ENCODE measurements at places on chromosomes 3 and 15. TPM values are rescaled to one million over a fixed set of nuclear protein-coding genes. Genes with fewer than 3 reads are reported as not detected.
A peak's percentile ranks its signal among the peaks of the same experiment; 100 is the strongest.

Gene ZPLD1
- polyA plus RNA-seq: not detected

Gene HOMER2
- polyA plus RNA-seq: not detected

DNA sequence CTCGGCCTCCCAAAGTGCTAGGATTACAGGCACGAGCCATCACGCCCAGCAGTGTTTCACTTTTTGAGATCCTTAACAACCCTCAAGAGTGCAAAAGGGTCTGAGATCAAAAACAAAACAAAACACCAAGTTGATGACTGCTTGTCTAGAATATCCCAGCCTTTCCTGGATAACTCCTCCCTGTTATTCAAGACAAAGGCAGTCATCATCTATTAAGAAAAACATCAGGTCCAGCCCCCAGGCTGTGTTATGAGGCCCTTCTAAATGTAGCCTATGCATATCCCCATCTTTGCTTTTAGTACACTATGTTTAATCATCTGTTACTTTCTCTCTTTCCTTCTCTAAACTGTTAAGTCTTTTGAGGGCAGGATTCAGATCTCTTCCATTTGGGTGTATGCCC lies 150.1 kb upstream of the FHIT start:
- DNase-seq: no peak

- DNase-seq: no peak
Measured at GRCh38 chr15:40054855-40055575, 16.0 kb upstream of the SRP14 start.

Gene CYP1A1
- polyA plus RNA-seq: not detected

Gene SHQ1
- 12.4 TPM for polyA plus RNA-seq

DNA sequence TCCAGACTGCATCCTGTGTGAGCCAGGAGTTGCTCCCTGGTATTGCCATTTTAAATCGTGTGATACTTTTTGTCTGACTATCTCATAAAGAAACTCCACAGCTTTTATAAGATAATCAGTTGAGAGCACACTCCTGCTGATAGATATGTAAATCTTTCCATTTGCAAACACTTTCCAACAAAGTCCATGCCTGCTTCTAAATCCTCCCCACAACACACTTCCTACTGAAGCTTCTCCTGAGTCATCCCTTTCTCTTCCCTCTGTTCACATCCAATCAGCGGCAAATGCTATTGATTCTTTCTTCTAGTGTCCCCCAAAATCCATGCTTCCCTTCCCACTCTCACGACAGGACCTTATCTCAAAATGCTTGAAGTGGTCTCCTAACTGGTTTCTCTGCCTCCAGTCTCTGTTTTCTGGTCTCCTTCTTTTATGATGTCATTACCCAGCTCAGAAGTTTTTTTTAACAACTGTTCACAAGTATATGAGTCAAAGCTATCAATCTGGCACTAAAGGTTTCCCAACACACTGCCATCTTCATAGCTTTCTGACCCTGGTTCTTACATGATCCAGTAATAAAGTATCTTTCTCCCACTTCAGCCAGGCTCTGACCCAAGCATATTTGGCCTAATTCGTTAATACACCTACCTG lies 4.5 kb upstream of the WWTR1 start:
- DNase-seq: no peak

Gene IGSF11
- not detected for polyA plus RNA-seq

Gene KY
- polyA plus RNA-seq: not detected

Gene ACKR2
- polyA plus RNA-seq: 0.18 TPM

Gene SAMMSON
- not detected for polyA plus RNA-seq

DNA sequence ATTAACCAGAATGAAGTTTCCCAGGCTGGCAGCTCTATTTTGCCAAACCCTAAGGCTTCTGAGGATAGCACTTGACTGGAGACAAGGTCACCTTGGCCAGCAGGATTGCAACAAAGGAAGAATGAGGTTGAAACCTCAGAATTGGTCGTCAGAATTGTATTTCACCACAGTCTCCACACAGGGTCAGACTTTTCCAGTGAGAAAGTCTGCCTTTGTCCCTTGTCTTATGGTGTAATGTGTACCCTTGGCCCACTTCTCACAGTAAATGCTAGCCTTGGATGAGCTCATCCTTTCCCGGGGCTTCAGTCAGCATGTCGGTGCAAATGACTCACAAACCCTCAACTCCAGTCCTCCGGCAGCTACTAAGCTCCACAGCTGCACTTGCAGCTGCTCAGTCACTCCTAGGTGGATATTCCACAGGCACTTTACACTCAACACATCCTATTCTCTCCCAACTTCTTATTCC lies 19.7 kb downstream of the SSR3 start:
- DNase-seq: no peak

DNA sequence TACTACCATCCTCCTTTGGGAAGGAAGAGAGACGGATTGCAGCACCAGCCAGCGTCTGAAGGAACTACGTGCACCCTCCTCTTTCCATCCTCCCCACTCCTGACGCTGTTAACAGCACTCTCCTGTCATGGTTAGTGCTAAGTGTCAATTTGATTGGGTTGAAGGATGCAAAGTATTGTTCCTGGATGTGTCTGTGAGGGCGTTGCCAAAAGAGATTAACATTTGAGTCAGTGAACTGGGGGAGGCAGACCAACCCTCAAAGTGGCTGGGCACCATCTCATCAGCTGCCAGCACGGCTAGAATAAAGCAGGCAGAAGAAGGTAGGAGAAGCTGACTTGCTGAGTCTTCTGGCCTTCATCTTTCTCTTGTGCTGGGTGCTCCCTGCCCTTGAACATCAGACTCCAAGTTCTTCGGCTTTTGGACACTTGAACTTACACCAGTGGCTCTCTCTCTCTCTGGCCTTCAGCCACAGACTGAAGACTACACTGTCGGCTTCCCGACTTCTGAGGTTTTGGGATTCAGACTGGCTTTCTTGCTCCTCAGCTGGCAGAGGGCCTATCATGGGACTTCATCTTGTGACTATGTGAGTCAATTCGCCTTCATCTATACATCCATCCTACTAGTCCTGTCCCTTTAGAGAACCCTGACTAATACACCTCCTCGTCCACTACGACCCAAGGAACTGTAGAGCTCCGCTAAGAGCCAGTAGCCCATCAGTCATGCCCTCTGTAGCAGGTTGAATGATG lies 128.2 kb upstream of the HES1 start:
- DNase-seq: no peak

GRCh38 chr3:78116874-78117273 lies 1077.0 kb downstream of the ROBO2 start:
- no peak for DNase-seq

DNA sequence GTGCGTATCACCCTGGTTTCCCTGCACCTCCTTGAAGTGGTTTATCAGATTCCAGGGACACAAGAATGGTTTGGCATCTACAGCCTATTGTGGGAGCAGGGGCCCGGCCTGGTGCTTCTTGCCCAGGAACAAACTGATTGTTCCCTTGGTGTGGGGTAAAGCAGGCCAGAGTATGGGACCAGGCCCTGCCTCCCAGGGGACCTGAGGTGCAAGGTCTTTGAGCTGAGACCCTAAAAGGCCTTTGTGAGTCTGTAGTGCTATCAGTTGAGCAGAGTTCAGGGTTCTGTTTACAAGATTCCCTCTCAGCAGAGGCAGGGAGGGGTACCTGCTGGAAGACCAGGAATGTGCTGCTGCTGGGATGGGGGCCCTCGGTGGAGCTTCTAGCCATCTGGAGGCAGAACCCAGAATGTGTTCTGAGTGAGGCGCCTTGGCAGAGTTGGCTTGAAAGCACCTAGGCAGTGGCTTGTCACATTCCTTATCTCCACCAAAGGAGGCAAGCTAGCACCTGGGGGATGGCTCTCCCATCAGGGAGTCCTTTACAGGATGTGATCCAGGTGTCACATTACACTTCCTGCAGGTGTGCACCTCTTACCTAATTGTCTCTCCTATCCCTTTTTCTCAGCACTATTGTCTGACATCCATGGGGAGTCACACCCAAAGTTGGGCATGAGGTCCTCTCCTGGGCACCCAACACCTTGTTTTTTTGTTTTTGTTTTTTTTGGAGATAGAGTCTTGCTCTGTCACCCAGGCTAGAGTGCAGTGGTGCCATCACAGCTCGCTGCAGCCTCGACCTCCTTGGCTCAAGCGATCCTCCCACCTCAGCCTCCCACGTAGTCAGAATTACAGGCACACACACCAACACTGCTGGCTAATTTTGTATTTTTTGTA lies 13.1 kb downstream of the FLNB start:
- DNase-seq: no peak

- no peak for DNase-seq
Measured at GRCh38 chr3:183777016-183777618, 48.3 kb downstream of the MAP6D1 start.

DNA sequence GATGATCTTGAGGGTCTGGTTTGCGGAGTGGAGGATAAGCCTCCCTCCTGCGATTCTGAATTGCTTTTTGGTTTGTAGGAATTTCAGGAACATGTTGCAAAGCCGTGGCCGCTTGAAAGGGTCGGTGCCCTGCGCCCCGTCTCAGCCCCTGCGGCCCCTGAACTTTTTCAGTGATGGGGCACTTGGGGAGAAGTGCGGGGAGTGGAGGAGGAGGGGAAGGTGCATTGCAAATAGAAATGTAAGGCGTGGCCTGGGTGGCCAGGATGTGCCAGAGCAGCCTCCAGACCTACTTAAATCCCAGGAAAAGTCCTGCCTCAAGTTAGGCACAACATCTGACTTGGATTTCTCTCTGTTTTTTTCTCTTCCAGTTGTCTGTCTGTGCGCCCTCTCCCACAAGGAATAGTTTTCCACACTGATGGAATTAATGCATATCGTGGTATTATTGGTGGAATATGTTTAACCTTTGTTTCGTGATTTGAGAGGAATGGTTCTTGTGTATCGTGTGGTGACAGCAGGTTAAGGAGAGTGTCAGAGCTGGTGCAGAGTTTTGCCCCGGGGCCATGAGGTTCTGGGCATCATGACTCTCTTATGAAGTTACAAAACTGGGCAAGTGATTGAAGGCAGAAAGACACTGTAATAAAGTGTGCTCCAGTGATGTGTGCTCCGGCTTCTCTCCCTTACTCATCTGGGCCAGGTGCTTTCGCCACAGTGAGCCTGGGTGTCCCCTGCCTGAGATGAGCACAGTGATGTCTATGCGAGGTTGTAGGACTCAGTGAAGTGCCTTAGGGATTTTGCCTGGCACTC lies 153.8 kb downstream of the PGPEP1L start:
- DNase-seq: no peak

DNA sequence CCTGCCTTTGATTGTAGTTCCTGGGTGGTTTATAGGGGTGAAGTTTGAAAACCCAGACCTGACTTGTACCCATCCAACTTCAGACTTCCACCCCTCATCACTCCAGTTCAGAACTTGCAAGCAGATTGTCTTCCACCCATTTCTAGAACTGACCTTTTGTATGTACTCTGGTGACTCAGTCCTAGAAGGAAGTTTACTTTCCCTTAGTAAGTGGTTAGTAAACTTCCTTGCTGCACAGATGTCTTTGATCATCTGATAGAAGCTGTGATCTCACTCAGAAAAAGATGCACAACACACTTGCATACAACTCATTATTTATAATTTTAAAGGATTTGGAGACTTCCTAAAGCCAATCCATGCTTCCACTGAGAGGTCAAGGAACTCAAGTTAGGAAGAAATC lies 368.0 kb downstream of the MFSD1 start:
- DNase-seq: no peak

Gene POTEB2
- not detected for polyA plus RNA-seq

Gene P2RY1
- 0.11 TPM for polyA plus RNA-seq

Gene PATL2
- polyA plus RNA-seq: 49.1 TPM

- DNase-seq: no peak
Measured at GRCh38 chr3:193776626-193777358, 183.8 kb downstream of the OPA1 start.

DNA sequence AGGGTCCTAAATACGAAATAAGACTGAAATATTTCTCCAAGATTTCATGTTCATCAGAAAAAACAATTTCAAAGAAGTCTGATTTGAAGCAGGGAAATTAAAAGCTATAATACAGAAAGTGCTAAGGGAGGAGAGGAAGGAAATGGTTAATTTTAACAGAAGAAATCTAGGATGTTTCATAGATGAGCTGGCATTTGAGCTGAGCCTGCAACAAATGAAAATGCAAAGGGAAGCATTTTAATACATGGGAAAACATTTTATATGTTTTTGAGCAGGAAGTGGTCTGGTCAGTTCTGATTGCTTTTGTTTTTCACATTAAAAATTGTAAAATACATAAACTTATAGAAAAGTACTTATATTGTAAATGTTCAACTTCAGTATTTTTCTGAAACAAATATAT lies 17.2 kb upstream of the RAP2B start:
- DNase-seq: no peak

GRCh38 chr15:78372880-78373279 lies 32.7 kb downstream of the CRABP1 start:
- DNase-seq: no peak

- DNase-seq: peak; percentile 15
Measured at GRCh38 chr3:50502584-50503423, 630 bp downstream of the CACNA2D2 start.

DNA sequence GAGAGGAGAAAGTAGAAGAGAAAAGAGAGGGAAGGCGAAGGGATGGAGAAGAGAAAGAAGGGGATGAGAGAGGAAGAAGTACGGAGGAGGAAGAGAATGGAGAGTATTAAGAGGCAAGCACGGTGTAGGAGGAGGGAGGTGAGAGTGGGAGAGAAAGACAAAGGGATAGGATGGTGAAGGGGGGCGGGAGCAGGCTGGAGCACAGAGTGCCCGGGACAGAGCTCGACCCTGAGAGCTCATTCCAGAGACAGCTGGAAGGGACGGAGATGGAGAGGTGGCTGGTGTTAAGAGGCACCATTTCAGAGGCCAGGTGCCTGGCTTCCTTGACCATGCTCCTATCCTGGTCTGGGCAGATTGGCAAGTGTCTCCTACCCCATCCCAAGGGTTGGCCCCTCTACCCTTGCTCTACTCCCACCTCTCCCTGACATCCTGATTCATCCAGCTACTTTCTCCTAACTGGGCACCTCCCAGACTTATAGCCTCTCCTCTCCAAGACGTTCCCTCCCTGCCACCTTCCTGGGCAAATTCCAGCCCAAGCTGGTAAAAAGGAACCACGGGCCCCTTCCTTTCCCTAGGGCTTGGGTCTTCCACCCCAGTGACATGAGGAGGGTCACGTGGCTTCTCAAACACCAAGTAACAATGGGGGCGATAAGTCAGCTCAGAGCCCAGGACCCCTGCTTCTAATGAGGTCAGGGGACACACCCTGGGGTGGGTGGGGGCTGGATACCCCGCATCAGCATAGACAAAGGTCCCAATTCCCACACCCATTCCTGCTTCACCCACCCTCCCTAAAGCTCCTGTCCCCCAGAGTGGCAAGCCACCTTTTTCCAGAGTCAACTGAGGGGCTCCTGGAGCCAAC lies 1.1 kb downstream of the CLCN2 start:
- DNase-seq: no peak

- no peak for DNase-seq
Measured at GRCh38 chr3:120163816-120164215, 69.6 kb upstream of the GSK3B start.

DNA sequence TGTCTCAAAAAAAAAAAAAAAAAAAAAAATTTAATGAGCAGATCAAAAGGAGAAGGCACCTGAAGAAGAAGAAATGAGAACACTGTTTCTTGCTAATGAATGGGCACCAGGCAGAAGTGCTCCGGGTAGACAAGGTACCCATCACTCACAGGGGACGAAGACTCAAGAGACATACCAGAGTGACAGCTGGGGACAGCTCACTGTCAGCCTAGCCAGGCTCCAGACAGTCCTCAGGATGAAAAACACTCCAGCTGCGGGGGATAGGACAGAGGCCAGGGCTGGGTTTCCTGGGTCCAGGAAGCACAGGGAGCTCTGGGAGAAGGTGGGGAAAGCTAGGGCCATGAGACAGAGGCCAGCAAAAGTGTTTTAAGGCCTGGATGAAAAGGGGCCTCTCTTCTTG lies 48.5 kb upstream of the PARL start:
- DNase-seq: no peak

Gene ARNT2
- not detected for polyA plus RNA-seq

- DNase-seq: no peak
Measured at GRCh38 chr3:135621184-135621920, 344.2 kb upstream of the PPP2R3A start.

All from immature natural killer cell (primary cell).